ENCODE measurements at places on chromosomes 7 and 10. TPM values are rescaled to one million over a fixed set of nuclear protein-coding genes. Genes with fewer than 3 reads are reported as not detected.

SAP25 gene
- total RNA-seq: not detected

REEP3 gene
- 38.9 TPM for total RNA-seq

WDFY4 gene
- 1.5 TPM for total RNA-seq

- DNase-seq: no peak
Measured at GRCh38 chr7:31007634-31008033, 43.9 kb downstream of the GHRHR start.

- no peak for DNase-seq
Measured at GRCh38 chr10:59753267-59753666, at the start of gene MRLN. TSS of gene MRLN (minus strand) at chr10:59753455.

GRCh38 chr10:126075009-126075408 is 178.6 kb downstream of the FANK1 start:
- DNase-seq: no peak

DNA sequence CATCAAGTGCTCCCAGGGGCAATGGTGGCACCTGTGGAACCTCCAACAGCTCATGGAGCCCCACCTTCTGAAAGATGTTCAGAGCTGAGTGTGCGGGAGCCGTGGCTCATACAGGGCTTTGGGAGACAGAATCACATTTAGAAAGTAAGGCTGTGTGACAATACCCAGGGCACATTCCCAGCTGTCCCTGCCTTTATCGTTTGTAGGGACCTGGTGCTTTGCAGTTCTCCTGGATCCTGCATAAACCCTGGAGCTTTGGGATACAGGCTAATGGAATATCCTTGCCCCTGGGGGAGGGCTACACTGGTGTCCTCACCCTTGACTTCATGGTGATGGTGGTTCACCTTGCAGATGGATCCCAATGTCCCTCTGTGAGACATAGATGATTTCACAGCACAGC is 134.8 kb upstream of the LAMB4 start:
- DNase-seq: no peak

- no peak for DNase-seq
Measured at GRCh38 chr7:154987571-154987970, 15.4 kb downstream of the PAXIP1 start.
